ENCODE measurements at places on chromosomes 5 and 9.

DNA sequence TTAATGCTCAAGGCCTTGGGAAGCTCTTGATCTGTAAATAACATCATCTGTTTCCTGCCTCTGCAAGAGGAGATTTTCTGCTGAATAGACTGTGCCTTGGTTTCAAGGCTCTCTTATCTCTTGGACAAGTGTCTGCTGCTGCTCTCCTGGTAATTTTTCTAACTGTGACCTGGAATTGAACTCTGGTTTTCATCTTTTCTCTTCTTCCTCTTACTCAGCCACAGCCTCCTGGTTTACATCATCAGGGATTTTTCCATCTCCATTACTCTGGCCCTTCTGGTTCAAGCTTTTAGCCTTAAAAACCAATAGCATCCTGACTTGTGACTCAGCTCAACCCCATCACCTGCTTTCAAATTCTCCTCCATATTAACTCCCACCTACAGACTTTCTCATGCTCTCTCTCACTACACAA lies 49.6 kb upstream of the ITGA1 start:
- no peak for DNase-seq

DNA sequence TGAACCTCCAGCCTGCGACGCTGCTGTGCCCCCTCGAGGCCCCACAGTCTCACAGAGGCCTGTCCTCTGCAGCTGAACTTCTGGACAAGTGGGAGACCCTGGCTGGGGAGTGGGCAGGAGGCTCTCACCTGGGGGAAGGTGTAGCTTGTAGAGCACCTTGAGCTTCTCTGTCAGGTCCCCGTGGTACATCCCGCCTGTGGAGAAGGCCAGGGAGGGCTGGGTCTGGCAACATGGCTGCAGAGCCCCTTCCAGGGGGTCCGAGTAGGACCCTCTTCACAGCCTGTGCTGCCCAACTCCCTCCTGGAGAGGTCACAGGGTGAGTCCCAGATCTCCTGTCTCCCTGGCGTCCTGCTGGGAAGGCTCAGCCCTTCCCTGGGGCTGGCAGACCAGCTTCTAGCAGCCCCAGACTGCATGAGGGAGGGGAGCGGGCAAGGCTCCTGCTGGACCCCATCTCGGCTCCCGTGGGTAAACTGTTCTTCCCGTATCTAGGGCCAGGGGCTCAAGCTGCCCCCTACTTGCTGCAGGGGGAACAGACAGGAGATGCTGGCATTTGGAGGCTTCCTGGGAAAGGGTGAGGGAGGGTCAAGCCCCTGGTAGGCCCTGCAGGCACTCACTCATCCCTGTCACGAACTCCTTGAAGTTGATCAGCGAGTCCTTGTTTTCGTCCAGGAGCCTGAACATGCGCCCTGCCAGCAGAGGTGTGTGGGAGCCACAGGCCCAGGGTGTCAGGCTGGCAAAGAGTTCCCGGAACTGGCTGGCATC lies 11.2 kb upstream of the MRNIP start:
- no peak for DNase-seq

DNA sequence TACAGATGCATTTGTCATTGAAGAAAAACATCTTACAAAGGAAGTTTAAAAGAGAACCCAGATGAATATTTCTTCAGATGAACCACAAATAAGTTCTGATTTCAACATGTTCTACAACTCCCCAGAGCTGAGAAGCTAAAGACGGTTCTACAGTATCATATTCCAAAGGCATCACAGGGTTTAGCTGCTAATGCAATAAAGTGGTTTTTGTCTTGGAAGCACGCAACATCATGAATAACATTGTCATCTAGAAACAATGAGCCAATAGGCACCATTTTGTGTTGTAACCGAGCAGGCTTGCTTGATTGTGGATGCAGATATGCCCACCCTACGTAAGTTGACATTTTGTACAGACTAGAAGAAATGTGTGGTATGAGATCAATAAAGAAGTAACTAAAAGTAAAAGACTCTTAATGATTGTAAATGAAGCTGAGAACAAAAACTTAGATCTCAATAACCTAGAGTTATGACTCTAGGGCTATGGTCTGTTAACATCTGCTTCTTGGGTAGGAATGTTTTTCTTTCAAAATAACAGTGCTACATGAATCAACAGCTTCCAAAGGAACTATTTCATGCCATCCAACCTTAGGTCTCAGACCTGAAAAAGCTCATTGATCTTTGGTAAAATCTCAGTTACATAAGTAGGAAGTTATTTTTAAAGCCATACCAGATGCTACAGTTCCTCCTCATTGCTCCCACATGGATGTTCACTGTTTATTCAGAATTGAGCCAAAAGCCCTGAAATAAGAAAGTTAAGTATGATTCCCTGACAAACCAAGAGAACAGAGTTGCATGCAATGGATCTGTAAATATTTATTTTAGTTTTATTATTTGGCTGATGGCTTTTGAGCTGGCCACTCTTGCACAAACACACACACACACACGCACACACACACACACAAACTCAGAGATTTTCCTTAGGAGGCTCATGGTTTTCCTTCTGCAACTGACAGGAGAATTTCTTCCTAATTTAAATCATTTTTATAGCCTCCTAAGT lies 118.7 kb upstream of the SLCO6A1 start:
- no peak for DNase-seq

- no peak for DNase-seq
These were observed 171.4 kb upstream of the SLC30A5 start for GRCh38 chr5:68922172-68922987.

- DNase-seq = no peak
These were observed 3.8 kb upstream of the PRKAA1 start for GRCh38 chr5:40801771-40802562.

DNA sequence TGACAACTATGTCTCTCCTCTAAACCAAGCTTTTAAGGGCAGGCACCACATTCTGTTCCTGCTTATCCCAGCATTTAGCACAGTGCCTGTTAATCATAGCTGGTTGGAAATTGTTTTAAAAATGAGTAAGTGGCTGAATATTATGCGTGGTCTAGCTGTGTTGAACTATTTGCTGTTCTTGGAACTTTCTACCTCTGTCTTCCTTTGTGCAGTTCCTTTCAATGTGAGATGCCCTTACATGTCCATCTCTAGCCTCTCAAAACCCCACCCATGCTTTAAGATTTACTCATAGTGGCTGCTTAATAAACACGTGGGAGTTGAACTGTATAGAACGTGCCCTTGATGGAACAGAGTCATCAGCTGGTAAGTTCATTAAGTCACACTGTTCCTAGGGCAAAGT lies 34.5 kb downstream of the C9orf57 start:
- DNase-seq = no peak

DNA sequence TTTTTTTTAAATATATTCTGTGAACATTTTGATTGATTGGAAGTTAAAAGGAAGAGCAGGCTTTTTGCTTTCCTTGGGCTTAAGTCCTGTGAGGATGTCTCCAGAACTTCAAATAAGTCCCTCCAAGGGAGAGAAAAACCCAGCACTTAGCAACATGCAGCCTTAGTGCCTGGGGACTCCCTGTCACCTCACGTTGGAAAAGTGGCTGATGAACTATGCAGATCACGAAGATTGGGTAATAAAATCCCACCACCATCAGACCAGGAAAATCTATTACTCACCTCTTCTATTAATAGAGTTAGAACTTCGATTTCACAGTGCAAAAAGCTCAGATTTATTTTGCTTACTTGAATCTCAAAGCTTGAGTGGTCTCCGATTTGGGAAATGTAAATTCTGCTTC lies 507.0 kb downstream of the MAT2B start:
- DNase-seq = no peak

DNA sequence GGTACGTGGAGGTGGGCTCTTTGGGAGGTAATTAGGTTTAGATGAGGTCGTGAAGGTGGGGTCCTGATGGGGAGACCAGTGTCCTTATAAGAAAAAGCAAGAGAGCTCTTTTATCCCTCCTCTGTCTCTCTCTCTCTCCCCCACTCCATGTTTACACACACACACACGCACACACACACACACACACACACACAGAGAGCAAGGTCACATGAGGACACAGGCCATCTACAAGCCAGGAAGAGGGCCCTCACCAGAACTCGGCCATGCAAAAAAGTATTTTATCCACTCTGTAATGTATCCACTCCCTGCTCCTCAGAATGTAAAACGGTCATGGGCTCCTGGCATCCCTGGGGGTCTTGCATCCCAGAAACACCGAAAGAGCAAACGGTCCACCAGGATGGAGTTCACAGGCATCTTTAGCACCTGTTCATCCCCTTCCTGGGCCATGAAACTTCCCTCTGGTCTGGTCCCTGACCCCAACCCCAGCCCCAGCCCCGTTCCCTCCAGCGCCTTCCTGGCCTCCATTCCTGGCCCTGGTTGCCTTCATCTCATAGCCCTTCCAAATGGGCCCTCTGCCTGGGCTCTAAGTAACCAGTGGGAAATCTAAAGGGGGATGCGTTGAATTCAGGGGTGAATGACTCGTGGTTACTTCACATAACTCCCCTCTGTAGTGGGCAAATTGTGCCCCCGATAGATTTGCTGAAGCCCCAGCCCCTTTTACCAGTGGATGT lies 88.8 kb downstream of the NSUN2 start:
- DNase-seq = no peak

GRCh38 chr9:13054389-13054788 lies 225.1 kb downstream of the MPDZ start:
- no peak for DNase-seq

DNA sequence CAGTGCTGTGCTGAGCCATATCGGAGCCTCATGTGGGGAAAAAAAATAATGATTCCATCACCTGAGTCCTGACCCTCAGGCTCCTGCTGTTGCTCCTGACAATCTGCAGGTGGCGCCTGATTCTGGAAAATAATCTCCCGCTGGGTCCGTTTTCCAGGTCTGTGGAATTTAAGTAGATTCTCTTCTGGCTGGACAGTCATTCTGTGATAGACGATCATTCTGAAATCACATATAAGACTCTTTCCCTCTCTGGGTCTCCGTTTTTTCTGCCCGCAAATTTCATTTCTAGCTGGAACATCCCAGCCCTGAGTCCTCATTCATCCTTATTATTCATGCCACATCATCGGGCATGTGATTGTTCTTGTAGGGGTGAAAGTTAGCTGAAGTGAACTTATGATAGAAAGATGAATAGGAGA lies 22.1 kb upstream of the STXBP1 start:
- DNase-seq = peak; percentile 64

GRCh38 chr5:17156463-17156862 lies 61.0 kb upstream of the BASP1 start:
- no peak for DNase-seq

DNA sequence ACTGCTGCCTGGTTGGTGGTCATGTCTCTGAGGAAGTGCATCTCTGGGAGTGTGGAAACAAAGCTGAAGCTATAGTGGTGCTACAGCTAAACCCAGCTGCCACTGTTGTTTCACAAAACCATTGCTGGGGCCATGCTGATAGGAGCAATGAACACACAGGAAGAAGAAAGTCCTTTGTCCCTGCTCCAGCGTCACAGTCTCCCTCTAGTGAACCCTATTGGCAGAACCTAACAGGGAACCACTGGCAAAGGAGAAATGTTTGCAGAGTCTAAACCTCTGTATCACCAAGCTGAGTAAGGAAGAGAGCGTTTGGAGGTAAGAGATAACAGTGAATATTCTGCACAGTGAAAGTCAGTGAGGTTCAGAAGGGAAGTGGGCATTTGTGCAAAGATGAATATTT lies 244.0 kb downstream of the YTHDC2 start:
- no peak for DNase-seq

- DNase-seq = no peak
These were observed 340.6 kb downstream of the CAAP1 start for GRCh38 chr9:26551971-26552370.

- no peak for DNase-seq
These were observed 43.2 kb downstream of the WWC1 start for GRCh38 chr5:168334695-168335094.

GRCh38 chr5:1465117-1465516 lies 19.9 kb upstream of the SLC6A3 start:
- no peak for DNase-seq

GRCh38 chr5:129724647-129725046 lies 23.2 kb upstream of the MINAR2 start:
- DNase-seq = no peak

- DNase-seq = peak; percentile 25
These were observed 19.6 kb downstream of the TENT4A start for GRCh38 chr5:6732634-6733410.

GRCh38 chr5:98104454-98105188 lies 668.8 kb upstream of the RGMB start:
- no peak for DNase-seq

DNA sequence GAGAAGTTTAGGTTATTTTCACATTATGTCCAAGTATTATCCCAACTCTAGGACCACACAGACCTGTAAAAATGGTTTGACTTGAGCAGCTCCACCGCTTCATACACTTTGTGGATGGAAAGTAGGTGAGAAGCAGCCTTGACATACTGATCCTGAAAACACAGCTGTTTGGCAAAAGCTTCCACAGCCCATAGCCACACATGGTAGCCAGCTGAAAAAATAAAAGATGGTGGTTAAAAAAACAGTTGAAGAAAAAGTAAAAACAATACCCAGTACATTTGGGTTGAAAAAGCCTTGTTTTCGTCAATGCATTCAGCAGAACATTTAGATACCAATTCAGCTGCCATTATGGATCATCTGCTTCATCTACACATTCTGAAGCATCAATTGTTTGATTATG lies 36.7 kb downstream of the GEMIN5 start:
- DNase-seq = no peak

DNA sequence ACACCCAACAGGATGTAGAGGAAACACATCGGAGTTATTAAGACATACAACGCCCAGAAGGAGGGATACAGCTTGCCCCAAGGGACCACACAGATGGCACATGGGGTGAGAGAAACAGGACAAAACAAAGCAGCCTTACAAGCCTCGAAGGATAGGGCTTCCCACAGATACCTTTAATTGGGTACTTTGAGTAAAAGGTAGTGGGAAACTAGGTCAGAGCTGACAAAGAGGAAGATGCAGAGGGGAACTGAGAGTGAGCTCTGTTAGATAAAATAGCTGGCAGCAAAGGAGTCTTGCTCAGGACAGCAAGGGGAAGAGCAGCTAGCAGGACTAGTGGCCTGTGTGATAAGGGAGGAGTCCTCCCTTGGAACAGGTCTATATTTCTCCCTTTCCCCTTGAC lies 48.2 kb downstream of the OTP start:
- no peak for DNase-seq

DNA sequence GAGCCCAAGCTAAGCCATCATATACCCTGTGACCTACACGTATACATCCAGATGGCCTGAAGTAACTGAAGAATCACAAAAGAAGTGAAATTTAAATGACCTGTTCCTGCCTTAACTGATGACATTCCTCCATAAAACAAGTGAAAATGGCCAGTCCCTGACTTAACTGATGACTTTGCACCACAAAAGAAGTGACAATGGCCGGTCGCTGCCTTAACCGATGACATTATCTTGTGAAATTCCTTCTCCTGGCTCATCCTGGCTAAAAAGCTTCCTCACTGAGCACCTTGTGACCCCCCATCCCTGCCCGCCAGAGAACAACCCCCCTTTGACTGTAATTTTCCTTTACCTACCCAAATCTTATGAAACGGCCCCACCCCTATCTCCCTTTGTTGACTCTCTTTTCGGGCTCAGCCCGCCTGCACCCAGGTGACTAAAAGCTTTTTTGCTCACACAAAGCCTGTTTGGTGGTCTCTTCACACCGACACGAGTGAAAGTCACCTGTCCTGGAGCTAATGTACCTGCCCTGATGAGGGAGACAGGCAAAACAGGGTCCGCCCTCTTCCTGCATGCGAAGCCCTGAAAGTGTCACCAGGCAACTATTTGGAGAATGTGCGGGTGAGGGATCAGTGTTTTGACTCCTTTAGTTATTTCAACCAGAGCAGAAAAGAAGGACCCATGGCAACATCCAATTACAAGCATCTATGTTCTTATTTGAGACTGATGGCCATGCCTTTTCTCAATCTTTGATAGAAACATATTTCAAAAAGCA lies 266.1 kb downstream of the SMARCA2 start:
- DNase-seq = no peak

- DNase-seq = peak; percentile 5
These were observed 113.3 kb upstream of the LPAR1 start for GRCh38 chr9:111151537-111151936.

- no peak for DNase-seq
These were observed 56.2 kb upstream of the CKS2 start for GRCh38 chr9:89254773-89255125.
